ENCODE measurements at places on chromosomes 16 and 17.
A peak's percentile ranks its signal among the peaks of the same experiment; 100 is the strongest.

DNA sequence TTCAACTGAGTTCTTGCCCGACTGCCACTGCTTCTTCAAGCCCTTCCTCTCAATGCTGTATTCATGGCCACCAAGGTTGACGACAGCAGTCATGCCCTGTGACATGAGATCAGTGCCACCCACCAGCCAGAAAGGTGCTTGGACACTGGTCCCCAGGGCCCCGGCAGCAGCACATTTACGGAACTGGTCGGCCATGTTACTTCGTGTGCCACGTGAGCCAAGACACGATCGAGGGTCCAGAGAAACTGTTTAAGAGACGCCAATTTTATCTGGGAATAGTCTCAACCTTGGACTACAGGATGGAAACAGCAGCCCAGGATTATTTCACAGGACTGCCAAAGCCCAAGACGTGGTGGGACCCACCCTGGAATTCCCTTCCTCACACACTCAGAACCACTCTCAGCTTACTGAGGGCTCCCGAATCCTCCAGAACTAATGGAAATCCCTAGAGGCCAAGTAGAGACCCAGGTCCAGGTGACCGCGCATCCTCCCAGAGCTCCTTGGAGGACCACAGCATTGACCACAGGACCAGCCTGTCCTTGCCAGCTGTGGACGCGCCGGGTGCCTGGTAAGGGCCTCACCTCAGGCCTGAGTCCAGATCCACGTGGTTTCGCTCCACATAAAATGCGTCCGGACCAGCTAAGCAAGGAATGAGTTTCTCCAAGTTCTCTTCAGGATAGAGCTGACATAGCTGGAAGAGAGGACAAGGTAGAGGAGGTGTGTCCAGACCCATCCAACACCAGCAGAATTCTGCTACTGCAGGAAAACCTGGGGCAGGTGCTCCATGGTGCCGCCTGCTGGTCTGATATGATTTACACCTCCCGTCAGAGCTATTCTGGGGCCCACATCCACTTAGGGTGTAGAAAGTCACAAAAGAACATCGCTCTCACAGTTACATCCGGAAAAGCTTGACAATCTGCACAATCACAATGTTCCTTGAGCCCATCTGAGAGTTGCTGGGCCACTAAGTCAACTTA lies 28.2 kb downstream of the MAP1LC3B start:
- DNase-seq: no peak

DNA sequence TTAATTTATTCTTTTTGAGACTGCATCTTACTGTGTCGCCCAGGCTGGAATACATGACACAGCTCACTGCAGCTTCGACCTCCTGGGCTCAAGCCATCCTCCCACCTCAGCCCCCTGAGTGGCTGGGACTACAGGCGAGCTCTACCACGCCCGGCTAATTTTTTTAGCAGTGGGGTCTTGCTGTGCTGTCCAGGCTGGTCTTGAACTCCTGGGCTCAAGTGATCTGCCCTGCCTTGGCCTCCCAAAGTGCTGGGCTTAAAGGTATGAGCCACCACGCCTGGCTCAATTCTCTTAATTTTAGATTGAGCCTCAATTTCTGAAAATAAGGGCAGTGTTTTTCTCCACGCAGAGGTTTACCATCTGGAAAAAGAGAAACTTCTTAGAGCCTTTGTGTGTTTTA lies 41.1 kb downstream of the ZNF750 start:
- no peak for DNase-seq

DNA sequence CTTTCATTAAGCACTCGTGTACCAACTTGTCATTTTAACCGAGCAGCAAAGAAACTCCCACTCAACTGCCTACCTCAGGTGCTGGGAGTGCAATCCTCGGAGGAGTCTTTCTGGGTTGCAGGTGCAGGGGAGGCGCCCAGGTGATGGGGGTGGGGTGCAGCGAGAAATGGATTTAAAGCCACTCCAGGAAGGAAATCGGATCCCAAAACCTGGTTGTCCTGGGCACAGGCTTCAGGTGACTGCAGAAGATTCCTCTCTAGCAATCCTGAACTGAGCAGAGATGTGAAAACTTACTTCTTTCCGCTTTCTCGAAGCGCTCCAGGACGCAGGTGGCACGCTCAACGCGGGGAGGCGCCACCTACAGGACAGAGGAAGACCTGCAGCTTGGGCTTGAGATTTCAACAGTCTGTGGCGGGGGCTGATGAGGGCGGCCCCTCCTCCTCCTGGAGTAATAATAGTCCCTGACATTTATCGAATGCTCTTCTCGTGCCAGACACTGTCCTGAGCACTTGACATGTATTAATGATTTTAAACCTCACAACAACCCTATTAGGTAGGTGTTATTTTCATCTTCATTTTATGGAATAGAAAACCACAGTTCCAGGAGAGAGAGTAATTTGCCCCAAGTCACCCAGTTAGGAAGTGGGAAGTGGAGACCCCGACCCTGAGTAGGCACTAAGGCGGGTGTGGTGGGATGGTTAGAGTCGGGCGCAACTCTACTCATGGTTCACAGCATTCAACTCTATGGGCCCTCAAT lies 27.2 kb upstream of the SKAP1 start:
- DNase-seq: no peak

GRCh38 chr16:57374067-57374534 lies 1.8 kb downstream of the CX3CL1 start:
- no peak for DNase-seq

DNA sequence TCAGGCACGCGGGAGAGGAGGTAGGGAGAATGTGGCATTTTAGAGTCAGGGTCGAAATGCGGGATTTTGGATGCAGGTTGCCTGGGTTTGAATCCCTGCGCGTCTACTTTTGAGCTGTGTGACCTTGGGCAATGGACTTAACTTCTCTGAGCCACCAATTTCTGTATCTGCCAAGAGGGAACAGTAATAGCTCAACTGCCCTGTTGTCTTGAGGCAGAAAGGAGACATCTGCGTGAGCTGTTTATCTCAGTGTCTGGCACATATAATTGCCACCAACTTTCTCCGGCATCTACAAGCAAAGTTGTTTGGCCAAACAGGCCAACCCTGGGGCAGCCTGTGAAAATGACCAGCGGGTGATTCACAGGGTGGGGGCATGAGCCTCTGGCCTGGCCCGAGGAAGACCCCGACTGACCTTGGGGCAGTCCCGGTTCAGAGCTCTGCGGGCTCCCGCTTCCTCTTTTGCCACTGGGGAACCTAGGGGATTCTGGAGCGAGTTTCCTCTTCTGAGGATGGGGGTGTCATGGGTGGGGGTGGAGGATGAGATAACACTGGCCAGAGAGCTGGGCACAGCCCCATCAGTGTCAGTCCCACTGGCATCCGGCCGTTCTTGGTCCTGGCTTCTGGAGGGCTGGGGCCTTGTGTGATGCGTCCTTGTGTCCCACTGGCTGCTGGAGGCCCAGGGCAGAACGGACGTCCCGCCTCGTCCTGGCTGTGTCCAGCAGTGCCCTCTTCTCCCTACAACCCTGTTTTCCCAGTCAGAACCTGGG lies 1.3 kb downstream of the SNN start:
- no peak for DNase-seq

GRCh38 chr17:45846646-45847045 lies 2.0 kb downstream of the SPPL2C start:
- no peak for DNase-seq

GRCh38 chr16:82995924-82996441 lies 369.2 kb downstream of the CDH13 start:
- DNase-seq: peak; percentile 72

GRCh38 chr17:83073389-83074063 lies 5.9 kb upstream of the METRNL start:
- DNase-seq: no peak

DNA sequence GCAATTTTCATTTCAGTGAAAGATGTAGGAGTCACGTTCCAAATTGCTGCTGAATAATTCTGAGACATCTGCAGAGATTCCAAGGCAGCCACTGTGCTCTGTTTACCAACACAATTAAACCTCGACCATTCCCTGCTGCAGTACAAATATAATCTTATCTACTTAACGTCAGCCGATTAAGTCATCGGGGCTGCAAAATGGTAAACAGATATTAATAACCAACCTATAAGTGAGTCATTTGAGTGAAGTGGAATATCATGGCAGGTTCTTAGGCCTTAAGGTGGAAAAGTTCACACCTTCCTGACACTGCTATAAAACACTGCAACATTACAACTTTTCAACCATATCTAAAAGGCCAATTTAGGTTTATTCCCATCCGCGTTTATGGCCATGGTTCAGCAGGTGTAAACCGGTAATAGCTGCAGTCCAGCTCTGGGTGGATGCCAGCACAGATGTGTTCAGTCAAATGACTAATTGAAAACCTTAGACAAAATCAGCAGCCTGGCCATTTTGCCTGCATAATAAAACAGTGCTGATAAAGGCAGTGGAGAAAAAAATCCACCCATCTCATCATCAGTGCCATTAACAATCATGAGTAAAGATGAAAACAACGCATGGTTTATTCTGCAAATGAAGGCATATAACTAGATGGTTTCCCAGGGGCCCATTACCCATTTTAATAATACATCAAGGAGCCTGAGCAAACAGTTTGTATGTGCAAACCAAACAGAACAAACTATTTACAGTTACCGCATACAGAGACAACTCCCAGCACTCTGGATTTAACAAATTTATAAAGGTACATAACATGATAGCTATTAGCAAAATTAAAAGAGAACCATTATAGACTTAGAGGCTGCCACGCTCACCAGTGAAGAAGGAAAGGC lies 202.9 kb upstream of the IRX3 start:
- DNase-seq: no peak

DNA sequence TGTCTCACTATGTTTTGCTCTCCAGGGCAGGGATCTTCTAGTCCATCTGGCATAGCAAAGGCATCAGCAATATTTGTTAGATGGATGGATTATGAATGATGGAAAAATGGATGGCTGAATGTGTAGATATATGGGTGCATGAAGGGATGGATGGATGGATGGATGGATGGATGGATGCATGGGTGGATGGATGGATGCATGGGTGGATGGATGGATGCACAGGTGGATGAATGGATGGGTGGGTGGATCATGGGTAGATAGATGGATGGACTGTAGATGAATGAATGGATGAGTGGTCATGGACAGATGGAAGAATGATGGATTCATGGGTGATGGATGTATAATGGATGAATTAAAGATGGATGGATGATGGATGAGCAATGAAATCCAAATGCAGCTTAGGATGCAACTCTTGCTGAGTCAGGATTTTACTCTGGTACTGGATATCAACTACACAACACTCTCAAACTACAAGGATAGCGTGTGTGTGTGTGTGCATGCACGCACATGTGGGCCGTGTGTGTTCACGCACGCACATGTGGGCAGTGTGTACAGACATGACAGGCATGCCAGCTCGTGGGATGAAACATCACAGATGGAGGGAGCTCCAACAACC lies 34.0 kb downstream of the GSG1L start:
- no peak for DNase-seq

GRCh38 chr16:84093120-84093878 lies 23.4 kb downstream of the MBTPS1 start:
- DNase-seq: no peak

GRCh38 chr16:81275795-81276194 lies 37.3 kb downstream of the BCO1 start:
- no peak for DNase-seq

DNA sequence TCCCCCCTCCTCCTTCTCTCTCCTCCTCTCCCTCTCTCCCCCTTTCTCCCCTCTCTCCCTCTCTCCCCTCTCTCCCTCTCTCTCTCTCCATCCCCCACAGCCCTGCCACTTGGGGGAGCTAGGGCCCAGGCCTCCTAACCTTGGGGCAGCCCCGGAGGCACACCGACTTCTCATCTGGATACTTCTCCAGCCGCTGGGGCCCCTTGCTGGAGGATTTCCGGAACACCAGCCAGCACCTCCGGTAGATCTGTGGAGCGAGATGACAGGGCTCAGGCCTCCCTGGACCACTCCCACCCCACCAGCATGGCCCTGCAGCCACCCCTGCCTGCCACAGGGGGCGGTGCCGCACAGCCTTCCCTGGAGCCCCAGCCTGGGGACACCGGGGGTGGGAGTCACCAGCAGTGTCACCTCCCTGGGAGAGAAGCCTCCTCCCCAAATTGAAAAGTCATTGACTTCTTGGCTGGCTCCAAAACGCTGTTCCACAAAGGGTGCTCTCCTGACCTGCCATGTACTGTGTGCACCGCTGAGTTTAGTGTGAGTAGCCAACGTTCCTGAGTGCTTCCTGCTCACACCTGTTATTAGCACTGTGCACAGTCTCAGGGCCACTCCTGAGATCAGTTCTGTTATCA lies 10.5 kb downstream of the DOK4 start:
- DNase-seq: no peak

DNA sequence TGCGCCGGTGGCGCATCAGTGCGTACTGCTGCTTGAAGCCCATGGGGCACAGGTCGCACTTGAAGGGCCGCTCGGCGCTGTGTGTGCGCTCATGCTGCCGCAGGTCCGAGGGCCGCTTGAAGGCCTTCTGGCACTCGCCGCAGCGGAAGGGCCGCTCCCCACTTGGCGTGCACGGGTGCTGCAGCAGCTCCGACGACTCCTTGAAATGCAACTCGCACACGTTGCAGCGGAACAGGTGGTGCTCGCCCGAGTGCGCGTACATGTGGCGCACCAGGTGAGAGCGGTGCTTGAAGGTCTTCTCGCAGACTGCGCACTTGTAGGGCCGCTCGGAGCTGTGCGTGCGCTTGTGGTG lies 3.3 kb downstream of the ZNF319 start:
- DNase-seq: no peak

DNA sequence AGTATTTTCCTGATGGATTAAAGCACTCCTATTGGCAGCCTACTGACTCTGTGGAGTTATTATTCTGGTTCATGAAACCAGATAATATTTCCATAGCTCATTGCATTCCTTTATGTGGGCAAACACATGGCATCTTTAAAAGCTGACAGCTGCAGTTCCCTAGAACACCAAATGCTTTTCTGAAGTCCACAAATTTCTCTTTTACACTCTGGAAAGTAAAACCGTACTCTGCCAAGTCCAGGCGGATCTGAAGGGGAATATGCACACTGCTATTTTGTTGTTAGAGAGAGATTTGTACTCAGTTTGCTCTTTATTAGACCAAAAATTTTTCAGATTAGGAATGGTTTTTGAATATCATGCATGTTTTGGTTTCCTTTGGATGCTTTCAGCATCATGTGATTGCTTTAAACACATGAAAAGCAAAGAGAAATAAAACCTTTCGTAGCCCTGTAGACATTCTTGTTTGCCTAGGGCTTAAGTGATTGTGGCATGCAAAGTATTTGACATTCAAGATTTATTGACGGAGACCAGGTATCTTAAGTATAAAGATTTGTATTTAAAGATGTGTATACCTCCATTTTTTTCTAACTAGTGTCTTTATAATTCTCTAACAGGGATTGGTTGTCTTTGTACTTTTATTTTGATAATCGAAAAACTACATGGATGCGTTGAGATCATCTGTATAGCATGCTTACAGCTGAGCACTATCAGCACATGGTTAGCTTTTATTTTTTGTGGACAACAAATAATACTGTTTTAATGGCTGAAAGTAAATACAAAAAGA lies 19.5 kb downstream of the SEC14L1 start:
- no peak for DNase-seq

All from amniotic stem cell (primary cell).